ENCODE measurements at places on chromosomes 12 and 14.

GRCh38 chr14:76639606-76640229 is 121.5 kb upstream of the VASH1 start:
- no peak for DNase-seq

DNA sequence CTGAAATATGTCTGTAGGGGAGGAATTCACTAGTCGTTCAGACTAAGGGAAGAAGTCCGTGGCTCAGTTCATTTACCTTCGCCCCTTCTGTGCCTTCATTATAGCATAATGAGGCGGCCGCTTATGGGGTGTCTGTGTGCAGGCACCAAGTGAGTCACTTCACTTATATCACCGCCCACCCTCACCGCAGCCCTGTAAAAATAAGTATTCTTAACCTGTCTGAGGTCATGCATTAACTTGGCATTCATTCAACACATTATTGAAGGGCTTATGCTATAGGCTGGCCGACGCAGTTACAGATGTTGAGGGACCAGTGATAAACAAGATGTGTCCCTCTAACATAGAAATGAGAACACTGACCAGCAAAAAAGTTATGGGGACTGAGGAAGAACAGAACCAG is 47.7 kb upstream of the PTCSC3 start:
- no peak for DNase-seq

DNA sequence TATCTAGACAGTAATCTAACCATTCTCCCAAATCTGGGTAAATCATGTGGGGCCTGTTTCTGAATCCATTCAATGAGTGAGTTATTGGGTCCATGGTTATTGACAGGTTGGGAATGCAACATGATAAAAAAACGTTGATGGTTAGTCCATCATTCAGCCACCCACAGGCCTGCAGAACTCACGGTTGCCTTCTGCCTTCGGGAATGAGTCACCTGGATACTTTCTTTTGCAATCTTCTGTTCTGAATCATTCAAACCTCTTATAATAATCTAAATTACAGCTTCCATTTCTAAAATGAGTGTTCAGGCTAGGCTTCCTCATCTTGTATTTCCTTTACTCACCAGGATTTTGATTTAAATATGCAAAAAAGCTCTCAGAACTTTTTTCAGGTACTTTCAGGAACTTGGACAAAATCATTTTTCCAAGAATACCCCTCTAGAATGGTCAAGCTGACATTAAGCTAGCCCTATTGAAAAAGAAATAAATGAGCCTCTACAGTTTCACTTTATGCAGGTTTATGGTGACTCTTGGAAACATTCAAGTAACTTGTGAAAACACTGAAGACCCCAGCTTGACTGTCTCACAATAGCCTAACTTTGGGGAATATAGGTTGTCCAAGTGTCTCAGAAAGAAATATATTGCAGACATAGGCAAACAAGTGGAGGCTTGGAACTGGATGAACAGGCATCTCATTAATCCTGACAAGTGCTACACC is 94.4 kb downstream of the KCNK10 start:
- DNase-seq = no peak

DNA sequence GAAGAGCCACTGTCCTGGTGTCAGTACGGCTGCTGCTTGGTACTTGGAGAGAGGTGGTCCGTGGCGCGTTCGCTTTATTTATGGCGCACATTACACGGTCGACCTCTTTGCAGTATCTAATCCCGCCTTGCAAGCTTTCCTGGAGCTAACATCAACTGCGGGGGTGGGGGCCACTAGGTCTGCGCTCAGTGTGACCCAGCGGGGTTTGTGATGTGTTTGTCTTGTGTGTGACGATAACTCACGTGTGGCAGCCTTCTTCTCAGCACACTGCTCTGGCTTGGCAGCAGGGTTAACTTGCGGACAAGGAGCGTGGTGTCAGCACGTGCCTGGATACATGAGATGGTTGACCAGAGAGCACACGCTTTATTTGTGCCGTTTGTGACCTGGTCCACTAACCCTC is 122.2 kb upstream of the RTL1 start:
- peak; percentile 47 for DNase-seq

DNA sequence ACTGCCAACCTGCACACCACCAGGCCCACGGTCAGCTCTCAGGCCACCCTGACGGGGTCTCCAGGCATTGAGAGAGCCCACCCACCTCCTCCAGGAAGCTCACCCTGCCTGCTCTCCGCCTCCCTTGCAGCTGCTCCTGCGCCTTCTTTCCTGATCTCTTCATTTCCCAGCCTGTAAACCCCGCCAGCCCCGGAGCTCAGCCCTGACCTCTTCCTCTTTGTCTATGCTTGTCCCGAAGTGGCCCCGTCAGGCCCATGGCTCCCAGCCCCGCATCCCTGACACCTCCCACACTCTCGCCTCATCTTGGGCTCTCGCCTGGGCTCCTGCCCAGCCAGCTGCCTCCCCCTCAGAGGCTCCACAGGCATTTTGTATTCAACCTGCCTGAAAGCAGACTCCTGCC is 139.3 kb downstream of the CALM1 start:
- DNase-seq = no peak

GRCh38 chr14:100298551-100299237 is 7.5 kb downstream of the SLC25A29 start:
- DNase-seq = no peak

- no peak for DNase-seq
Measured at GRCh38 chr14:51504669-51505068, 147.0 kb upstream of the FRMD6 start.

DNA sequence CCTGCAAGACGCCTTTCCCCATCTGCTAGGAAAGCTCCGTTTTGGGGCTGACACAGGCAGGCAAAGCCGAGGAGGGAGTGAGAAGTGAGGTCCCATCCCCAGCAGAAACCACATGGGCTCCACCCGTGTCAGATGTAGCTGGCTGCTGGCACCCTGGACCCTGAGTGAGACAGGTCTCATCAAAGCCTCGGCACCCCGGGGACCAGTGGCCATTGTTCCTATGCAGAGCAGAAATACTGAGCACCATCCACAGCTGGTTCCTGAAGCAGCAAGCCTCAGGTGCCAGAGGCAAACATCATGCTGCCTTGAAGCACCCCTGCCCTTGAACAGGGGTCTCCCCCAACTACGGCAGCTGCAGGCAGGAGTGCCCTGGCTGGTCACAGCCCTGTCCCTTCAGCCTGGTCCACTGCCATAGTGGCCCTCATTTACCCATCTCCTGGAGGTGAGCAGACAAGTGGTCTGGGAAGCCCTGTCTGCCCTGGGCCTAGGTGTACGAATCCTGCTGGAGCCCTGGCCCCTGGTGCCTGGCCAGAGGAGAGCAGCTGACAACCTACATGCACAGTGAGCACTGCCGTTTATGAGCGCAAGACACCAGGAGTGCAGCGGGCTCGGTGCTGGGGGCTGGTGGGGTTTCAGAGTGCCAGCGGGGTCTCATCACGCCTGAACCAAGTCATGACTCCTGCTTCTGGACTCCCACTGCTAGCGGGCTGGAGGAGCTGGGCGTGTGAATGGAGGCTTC is 289.8 kb upstream of the RTL1 start:
- DNase-seq = peak; percentile 64

DNA sequence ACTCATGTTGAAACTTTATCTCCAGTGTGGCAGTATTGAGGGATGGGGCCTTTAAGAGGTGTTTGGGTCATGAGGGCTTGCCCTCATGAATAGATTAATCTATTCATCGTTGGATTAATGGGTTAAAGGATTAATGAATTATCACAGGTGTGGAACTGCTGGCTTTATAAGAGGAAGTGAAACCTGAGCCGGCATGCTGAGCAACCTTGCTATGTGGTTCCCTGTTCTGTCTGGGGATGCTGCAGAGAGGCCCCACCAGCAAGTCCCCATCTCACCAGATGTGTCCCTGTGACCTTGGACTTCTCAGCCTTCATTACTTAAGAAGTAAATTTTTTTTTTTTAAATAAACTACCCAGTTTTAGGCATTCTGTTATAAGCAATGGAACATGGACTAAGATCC is 109.6 kb downstream of the DYRK2 start:
- DNase-seq = no peak

- DNase-seq = no peak
Measured at GRCh38 chr12:263574-263973, 938 bp upstream of the SLC6A13 start.

DNA sequence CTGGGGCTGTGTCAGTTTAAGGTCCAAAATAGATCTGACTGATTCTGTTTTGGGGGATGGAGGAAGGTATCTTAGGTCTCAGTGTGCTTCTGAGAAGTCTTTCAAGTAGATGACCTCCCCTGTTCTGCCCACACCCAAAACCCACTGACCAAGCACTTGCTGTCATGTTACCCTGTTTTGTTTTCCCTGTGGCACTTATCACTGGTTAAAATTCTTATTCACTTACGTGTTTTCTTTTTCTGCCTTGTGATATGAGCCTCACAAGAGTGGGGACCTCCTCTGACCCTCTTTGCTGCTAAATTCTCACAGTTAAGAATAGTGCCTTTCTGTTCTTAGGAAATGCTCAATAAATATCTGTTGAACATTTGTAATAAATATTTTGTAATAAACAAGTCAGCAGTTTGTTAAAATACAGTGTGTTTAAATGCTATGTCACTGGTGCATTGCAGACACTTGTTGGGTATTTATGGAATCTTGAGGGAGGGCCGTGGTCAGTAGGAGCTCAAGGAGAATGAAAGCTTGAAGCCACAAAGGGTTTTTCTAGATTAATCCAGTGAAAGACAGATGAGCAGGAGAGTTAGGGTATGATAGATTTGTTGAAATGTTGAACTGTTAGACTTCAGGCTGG is 20.9 kb downstream of the PLEKHA5 start:
- DNase-seq = no peak

DNA sequence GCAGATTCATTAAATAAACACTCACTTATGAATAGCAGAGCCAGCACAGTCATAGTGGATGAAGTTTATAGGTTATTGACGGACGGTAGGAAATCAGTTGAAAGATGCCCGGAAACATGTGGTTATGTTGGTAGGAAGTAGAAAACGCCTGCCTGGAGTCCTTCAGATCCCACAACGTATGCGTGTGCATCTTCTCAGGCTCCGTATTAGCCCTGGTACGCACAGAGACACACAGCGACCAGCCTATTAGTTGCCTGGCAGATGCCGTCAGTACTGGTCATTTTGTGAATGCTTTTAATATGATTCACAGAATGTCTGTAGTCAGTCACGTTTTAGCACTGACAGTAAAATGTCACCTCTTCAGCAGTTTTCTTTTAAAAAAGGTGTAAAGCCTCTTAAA is 196.4 kb downstream of the RGS6 start:
- no peak for DNase-seq

DNA sequence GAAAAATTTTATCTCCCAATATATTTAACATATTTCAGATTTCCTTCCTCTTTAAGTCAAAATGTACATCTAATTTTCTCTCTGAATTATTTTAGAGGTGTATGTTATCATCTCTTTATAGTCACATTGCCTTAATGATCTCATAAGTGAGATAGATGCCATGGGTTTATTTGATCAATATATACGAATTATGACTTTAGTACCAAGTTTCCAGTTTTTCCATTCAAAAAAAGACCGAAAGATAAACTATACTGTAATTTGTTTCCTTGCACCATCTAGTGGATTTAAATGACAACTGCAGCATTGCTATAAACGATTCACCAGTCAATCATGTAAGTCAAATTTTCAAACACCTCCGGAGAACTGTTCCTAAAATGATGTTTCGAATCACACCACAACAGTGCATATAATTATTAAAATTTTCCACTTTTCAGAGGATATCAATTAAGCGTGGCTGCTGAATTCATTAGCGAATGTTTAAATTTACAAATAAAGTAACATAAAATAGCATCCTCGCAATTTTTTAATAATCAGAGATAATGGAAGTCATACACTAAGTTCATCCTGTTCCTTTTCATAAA is 419 bp upstream of the ATXN7L3B start:
- no peak for DNase-seq

GRCh38 chr12:69834576-69834975 is 9.5 kb downstream of the MYRFL start:
- no peak for DNase-seq

DNA sequence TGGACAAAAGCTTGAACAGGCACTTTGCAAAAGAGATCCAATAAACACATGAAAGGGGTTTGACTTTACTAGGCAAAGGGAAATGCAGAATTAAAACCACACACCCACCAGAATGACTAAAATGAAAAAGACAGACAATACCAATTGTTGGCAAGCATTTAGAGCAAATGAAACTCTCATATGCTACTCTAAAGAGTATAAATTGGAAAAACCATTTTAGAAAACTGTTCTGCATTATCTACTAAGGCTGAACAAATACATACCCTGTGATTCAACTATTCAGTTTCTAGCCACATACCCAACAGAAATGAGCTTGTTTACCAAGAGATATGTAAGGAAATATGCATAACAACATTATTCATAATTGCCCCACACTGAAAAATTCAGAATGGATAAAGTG is 8.5 kb upstream of the IL22 start:
- DNase-seq = no peak

- DNase-seq = no peak
Measured at GRCh38 chr14:29078810-29079522, 312.4 kb downstream of the FOXG1 start.

- DNase-seq = no peak
Measured at GRCh38 chr14:35234012-35234805, 58.0 kb upstream of the PSMA6 start.

GRCh38 chr12:96186607-96187301 is 7.4 kb upstream of the ELK3 start:
- no peak for DNase-seq

DNA sequence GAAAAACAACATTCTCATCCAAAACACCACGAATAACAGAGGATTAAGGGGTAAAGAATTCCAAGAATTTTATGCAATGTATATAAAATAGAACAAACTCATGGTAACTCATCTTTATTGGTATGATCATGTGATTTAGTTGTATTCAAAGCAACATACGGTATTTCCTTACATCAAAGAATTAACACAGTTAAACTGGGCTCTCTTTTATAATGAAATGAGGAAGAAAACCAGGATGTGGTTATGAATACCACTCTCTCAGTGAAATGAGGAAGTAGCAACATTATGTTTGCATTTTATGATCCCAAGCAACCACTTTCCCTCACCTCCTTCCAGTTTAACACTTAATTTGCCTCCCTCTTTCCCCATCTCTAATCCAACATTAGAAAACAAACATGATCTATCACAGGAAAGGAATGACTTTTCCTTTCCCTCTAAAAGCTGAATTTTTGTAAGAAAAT is 22.9 kb downstream of the SPTLC2 start:
- DNase-seq = no peak

DNA sequence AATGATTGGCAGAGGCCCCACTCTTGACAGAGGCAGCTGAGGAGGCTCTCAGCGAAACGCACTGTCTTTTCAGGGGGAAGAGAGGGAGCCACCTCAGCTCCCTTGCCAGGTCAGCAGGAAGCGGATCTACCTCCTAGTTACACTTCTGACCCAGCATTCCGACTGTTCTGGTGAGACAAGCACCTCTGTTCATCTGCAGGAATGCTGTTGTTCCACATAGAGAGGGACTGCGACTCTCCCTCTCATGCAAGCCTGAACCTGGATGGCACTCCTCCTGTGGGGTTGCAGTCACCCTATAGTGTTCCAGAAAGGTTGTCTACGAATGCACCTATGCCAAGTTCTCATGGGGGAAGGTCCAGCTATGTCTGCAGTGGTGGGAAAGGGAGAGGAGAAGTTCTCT is 37.1 kb upstream of the AEBP2 start:
- no peak for DNase-seq

DNA sequence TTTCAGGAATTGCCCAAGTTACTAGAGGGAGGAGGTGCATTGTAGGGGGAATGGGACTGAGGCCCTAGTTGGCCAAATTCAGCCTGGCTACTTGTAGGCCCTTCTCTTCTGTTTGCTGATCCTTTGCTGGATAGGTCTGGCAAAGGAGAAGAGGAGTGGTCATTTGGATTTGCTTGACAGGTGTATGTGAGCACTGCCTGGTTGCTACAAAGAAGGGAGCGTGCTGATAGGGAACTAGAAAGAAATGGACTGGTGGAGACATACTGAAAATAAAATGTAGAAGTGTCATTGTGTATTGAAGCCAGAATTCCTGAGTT is 3.6 kb downstream of the PSMA6 start:
- no peak for DNase-seq

Measured in left forelimb (tissue), 1 donor.